ENCODE measurements at places on chromosomes 1 and 21.

DNA sequence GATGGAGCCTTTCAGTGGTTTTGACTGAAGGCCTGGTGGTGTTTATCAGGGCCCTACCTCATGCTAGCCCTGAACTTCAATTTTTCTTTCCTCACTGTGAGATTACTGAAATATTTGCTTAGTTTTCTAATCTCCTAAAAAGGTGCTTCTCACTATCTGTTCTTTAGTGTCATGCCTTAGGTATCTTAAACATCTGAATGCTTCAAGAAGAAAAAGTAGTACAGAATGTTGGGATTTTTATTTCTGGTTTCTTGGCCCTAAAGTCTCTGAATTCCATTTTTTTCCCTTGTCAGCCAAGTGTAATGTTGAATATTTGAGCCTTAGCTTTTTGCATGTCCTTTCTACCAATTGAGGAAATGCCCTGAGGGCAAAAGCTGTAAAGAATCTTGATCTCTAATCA is 47.9 kb upstream of the PRKACB start:
- no peak for DNase-seq

GRCh38 chr1:169647512-169647911 is 17.6 kb upstream of the SELP start:
- DNase-seq, result no peak

DNA sequence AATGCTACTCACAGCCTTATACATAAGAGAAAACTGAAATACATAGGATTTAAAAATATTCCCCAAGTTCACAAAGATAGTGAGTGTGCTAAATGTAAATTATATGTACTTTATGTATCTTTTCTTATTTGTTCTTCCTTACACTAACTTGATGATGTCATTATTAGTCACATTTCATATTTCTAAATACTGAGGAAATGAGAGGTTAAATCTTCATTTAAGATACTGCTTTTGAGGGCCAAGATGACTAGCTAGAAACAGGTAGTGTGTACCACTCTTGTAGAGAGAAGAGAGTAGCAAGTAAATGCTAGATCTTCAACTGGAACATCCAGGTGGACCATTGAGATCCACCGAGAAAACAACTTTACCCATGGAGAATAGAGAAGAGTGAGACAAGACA is 29.8 kb downstream of the PYHIN1 start:
- DNase-seq, result no peak

GRCh38 chr21:32320059-32320458 is 21.4 kb downstream of the MRAP start:
- DNase-seq, result no peak
